ENCODE measurements at places on chromosomes 3 and 15.
A peak's percentile ranks its signal among the peaks of the same experiment; 100 is the strongest.

DNA sequence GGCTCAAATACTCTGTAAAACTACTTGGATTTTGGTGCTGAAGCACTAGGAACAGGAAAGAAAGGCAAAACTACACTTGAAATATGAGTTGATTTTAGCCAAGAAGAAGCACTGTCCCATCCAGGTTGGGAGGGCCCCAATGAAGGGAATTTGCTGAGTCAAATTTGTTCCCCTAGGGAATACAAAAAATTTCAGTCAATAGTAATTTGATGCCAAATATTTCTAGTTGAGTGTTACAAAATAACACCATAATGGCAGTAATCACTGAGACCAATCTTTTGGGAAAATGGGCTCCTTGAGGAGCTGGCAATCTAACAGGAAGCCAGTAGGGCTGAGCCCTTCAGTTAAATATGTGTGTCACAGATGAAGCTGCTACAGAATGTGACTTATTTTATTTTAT lies 896.9 kb downstream of the DIPK2A start:
- no peak for DNase-seq

- DNase-seq = no peak
Observed at GRCh38 chr3:134239538-134239937, 11.1 kb downstream of the RYK start.

DNA sequence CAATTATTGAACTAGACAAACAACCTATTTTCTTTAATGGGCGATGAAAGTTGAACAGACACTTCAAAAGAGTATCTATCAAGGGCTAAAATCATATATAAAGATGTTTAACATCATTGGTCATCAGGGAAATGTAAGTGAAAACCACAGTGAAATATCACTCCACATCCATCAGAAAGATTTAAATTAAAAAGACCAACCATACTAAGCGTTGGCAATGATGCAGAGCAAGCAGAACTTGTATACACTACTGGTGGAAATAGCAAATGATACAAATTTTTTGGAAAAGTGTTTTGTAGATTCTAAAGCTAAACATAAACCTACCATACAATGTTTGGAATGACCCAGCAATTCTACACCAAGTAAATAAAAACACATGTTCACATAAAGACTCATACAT lies 65.9 kb upstream of the THBS1 start:
- DNase-seq = no peak

- no peak for DNase-seq
Observed at GRCh38 chr15:41832875-41833274, 5.0 kb downstream of the JMJD7 start.

GRCh38 chr3:113659101-113659541 lies 37.3 kb downstream of the USF3 start:
- peak; percentile 46 for DNase-seq

GRCh38 chr3:47628426-47628825 lies 49.8 kb upstream of the CSPG5 start:
- no peak for DNase-seq

GRCh38 chr3:26559227-26559626 lies 63.3 kb upstream of the LRRC3B start:
- DNase-seq = no peak

DNA sequence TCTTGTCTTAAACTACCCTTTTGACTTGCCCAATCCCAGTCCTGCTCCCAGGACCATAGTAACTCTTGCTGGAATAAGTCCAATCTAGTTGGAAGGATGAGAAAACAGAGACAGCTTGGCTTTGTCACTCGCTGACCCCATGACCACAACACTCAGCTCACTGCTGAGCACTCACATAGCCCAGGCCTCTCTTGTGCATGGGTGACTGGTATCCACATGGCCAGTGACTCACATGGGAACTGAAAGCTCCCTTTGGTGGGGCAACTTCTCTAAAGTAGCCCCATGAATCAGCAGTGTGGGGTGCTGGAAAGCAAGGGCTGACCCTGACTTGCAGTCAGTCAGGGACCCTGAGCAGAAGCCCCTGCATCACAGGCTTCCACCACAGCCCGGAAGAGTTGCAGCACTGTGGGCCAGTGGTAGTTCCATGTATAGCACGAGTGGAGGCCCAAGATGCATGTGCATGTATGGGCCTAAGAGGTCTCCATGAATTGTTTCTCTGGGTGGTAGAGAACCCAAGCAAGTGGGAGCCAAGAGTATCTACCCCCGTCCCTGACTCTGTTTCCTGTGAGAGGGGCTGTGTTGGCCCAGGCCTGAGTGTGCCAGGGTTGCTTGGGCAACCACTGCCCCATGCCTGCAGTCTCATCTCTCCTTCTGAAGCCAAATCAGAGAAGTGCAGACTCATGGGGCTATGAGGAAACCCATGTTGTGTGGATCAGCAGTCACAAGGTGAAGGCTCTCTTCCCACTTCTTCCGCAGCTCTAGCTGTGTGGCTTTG lies 62.1 kb upstream of the XCR1 start:
- no peak for DNase-seq

- DNase-seq = no peak
Observed at GRCh38 chr15:64110950-64111678, 15.3 kb downstream of the SNX1 start.

DNA sequence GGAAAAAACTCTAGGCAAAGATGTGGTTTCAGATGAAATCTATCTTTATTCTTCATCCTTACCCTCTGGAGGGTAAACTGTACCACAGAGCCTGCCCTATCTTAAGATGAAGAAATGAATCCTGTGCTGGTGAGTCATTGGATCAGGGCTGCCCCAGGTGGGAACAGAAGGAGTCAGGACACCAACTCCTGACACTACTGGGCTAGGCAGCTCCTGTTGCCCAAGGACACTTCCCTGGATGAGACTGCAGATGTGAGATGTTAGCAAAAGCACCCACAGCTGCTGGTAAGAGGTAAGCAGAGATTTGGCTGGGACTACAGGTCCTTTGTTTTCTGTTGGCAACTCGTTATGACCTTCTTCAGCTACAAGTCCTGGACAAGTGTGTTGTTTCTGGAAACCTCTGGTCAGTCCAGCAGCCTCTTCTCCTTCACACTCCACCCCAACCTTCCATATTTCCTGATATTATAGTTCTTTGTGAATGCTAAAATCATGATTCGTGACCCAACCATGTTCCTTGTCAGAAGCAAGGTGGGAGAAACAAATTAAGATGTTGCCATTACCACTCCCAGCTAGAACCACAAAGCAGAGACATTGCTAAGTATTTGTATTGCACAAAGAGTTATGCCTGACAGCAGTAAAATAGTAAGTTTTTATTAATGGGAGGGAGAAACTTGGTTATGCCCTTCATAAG lies 104.2 kb upstream of the TGFBR2 start:
- no peak for DNase-seq

- no peak for DNase-seq
Observed at GRCh38 chr3:94294806-94295205, 231.9 kb downstream of the NSUN3 start.

GRCh38 chr3:13013151-13013561 lies 60.1 kb downstream of the IQSEC1 start:
- DNase-seq = no peak

DNA sequence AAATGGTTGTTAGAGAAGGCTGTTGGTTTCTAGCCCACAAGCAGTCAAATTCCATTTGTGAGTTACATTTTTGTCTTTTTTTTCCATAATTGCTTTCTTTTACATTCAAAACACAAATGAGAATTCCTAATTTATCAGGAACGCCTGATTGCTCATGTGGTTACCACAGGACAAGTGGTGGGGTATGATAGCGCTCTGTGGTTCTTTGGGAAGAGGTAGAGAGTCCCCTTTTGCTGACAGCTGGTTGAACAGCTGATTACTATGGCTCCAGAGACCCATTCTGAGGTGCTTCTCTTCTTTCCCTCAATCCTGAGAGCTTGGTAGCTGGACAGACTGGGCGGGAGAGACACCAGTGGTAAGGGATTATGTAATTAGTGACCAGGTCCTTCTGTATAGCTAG lies 24.4 kb downstream of the CNOT10 start:
- no peak for DNase-seq

- no peak for DNase-seq
Observed at GRCh38 chr3:64361962-64362735, 136.9 kb upstream of the PRICKLE2 start.

DNA sequence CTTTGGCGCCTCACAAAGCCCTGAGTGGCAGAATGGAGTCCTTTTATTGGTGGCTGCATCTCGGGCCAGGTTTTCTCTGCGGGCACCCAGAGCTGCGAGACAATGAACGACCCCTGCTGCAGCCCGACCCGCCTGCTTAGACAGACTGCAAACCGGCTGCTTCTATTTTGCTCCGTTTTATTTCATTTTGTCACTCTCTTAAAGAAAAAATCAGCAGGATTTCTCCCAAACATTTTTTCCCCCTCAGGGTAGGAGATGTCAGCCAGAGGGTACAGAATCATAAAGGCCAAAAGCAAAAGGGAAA lies 64.8 kb downstream of the OXNAD1 start:
- no peak for DNase-seq

DNA sequence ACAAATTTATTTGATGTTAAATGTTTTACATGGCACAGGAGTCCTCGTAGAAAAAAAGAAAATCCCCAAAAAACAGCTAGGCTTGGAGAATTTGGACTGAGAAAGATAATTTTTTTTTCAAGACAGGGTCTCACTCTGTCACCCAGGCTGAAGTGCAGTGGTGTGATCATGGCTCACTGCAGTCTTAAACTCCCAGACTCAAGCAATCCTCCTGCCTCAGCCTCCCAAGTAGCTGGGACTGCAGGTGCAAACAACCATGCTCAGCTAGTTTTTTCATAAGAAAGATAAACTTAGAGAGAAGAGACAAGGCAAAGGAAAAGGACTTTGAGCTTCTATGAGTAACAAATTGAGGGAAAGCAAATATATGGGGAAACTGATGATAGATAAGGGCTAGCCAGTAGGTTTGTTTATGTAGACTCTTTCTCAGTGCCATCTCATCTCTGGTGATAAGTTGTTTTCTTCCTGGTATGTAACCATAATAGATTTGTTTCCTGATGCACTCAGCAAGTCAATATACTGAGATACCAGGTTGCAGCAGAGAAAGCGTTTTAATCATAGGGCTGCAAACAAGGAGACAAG lies 13.1 kb upstream of the TRMT10C start:
- DNase-seq = no peak

GRCh38 chr3:43505351-43505750 lies 116.5 kb downstream of the ANO10 start:
- DNase-seq = no peak

DNA sequence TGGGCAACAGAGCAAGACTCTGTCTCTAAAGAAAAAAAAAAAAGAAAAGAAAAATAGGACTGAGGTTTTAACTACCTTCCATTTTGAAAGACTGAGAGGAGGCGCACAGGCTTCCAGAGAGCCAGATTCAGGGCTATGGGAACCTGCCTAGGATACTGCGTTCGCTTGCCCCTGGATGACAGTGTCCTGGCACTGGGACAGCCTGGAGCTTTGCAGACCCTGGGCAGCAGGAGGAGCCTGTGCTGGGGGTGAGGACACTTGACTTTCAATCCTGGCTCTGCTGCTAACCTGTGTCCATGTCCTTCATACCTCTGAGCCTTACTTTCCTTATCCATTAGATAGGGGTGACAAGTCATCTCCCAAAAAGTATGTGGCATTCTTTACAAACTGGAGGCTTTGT lies 31.2 kb downstream of the CD276 start:
- no peak for DNase-seq

- no peak for DNase-seq
Observed at GRCh38 chr3:49533786-49534519, 20.3 kb upstream of the BSN start.

- DNase-seq = no peak
Observed at GRCh38 chr15:74396146-74396438, 28.6 kb upstream of the CYP11A1 start.

DNA sequence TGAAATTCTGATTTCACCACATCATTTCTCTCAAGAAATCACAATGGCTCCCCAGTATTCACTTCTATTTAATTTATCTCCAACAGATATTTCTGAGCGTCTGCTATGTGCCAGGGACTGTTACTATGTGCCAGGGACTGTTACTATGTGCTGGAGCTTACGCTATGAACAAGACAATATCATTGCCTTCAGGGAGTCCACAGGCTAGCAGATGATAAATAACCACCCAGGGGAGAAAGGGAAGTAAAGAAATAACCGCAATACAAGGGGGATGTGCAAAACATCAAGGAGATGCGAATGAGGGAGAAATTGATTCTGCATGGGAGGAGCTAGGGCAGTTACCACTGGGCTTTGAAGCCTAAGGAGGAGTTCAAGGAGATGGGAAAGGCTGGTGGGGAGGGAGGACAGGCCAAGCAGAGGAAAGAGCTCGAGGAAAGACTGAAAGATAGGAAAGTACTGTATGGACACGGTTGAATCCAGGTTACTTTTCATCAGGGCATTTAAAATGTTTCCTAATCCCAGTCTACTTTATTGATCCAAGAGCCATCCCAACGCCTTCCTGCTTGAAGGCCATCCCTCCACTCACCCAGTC lies 2.5 kb downstream of the THSD4 start:
- no peak for DNase-seq

All from NCI-H1417 treated with DMSO at 0.1 percent for 48 hours (cell line).